Hepatocyte (in vitro differentiated cells): ENCODE measurements at places on chromosomes 7 and 10.

DNA sequence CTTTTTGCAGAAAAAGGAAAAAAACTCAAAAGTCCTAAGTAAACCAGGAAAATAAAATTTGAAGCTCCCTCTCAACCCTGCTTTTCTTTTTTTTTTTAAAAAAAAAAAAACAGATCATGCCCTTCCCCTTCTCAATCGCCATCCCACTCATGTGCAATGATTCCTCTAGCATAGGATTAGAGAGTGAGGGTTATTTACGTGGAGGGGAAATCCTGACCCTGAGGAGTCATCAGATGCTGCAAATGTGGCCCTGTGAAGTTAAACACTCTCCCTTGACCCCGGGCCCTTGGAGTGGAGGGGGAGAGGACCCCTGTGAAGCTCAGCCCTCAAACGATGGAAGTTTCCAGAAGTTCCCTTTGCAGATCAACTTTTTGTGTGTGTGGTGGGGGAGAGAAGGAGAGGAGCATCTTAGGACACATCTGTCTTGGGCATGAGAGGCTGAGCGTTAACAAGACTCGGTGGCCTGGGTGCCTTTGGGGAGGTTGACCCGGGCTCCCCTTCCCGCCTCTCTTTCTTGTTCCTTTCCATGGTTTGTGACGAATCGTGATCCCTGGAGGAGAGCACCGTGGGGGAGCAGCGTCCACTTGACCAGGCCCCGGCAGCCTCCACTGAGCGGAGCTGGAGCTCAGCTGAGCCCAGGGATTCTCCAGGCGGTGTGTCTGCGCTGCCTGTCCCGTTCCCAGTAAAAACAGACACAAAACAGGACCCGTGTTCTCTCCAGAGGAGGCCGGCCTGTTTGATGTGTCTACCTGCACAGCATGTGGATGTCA, 1.5 kb upstream of the SHH start:
- DNase-seq, result no peak

DNA sequence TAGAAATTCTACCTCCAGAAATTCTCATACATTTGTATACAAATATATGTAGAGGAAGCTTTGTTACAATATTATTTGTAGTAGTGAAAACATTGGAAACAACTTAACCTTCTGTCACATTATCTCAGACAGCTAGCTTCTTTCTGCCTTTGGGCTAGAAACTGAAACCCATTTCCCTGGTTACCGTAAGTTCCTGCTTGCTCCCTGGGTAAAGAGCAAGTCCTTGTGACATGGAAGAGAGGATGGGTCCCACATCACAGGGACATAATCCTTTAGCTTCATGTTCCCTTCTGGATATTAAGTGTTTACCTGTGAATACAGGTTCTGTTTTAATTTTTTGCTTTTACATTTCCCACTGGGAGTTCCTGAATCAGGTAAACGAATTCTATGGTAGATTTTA, 41.8 kb downstream of the KLHDC10 start:
- DNase-seq, result no peak

DNA sequence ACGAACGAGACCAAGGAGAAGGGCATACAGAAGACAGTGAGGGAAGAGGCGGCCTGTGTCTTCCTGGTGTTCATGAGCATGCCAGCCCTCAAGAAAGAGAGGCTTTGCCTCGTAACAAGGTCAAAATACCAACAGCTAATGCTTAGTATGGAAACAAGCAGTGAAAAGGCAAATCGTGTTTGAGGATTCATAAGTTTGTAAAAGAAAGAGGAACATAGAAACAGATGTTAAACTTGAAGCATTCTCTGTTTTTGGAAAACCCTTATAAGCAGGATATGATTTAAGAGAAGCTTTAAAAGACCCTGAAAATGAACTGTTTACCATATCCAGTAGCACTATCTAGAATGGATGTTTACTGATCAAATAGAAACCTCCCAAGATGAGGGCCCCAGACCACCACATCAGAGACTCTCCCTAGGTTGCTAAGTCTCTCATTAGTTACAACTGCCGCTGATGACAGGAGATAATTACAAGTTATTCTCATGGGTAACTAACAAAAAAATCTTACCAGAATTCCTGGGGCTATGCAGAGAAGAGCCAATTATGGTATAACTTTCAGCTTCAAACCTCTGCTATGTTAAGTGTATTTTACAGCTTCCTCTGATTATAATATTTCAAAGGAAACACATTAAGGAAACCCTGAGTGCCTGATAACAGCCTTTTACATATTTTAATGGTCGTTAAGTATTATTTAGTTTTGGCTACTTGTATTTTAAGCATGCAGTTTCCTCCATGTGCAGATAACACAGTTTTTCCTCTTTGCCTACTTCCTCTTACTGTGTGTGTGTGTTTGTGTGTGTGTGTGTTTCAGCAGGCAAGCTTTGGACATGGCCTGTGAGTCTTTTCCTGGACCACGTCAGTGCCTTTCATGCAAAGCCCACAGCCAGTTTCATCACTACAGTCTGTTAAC, 17.9 kb downstream of the JCAD start:
- DNase-seq, result no peak

GRCh38 chr7:102451371-102452054, 13.2 kb downstream of the ALKBH4 start:
- peak; percentile 38 for DNase-seq

DNA sequence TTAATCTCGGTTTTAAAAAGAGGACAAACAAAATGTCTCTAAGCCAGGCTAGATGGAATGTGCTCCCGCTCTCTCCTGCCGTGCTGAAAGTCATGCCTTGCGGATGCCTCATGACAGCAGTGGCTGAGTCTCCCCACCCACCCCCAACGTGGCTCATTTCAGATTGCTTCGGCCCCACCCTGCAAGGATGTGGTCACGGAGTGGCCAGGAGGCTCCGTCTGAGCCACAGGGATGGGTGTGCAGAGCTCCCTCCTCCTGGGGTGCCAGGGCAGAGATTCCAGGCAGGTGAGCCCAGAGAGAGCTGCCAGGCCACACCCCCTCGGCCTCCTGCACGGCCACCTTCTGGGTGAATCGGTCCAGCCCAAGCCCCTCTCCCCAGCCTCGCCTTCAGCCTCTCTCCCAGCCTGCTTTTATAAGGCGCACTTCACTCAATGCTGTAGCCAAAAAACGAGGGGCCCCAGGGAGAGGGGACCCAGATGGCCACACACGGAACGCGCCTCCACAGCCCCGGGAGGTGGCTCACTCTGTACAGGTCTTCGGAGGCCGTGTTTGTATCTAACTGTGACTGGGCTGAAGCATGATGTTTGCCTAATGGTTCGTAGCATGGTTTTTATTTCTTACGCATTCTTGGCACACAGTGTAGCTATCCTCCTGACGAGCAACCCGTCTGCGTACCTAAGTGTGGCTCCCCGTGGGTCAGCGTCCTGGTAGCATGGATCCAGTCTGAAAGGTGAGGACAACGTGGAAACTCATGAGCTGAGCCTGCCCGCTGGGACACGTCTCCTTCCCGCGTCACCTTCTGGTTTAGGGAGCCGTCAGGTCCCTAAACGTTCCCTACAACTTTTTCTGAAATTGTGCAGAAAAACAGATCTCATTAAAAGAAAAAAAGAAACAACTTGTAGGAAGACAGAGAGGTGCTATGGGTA, 413.8 kb upstream of the FOXK1 start:
- DNase-seq, result no peak

DNA sequence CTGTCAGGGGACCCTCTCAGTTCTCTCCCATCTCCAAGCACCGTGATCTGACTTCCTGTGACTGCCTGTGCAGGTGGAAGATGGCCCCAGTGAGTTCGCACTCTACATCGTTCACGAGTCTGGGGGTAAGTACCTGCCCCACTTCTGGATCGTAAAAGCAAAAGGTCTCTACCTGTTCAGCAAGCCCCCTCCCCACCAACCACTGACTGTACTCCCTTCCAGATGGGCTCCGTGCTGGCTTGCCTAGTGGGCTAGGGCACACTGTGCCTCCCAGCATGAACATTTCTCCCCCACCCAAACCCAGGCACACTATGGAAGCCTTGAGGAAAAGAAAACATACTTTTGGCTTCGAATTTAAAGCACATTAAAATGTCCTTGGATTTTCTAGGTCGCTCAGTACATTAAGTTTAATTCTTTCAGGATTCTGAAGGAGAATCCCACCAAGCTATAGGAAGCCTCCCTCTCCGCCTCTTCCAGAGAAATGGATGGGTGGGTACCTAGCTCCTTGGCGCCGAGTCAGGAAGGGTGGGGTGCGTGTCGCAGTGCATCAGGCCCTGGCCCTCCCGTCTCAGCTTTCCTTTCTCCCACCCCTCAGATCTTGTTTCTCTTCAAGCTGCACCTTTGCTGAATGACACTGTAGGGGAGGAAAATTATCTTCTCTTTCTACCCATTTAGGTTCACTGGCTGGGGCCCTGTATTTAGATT, 11.0 kb upstream of the ZNF22 start:
- no peak for DNase-seq

DNA sequence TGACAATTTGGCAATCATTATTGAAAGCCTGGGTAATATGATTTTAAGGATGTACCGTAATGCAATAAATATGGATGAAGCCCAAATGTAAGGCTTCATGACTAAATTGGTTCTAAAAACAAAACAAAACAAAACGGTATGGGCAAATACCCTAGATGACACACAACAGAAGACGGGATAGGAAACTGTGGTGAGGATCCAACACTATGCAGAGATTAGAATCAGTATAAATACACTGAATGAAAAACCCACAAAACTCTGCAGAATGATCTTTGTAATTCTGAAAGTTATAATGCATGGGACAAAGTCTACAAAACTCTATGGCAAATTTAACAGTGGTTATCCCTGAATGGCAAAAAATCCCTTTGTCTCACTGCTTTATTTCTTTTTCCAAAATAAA, 57.6 kb downstream of the MALSU1 start:
- DNase-seq, result no peak

DNA sequence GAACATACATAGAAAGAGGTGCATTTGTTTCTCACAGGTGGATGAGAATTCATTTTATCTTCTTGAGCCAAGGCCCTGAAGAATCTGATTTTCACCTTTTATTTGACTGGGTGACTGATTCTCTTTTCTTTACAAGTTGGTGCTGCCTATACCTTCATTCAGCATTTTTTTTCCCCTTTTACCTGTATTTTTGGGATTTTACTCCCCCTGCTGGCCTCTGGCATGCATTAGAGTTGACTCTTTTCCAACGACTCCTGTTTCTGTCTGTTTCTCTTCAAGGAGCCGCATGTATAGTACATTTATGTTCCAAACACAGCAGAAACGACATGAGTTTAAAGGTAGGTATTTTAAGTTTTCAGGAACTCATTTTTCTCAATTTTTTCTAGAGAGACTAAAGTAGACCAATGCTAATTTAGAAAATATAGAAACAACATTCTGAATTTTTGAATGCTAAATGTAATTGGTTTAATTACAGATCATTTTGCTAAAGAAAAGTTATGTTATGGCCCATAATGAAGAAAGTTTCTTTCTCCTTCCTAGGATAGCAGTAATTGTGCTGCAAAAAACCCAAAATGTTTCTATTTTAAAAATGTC, 149.8 kb upstream of the HDAC9 start:
- peak; percentile 73 for DNase-seq

DNA sequence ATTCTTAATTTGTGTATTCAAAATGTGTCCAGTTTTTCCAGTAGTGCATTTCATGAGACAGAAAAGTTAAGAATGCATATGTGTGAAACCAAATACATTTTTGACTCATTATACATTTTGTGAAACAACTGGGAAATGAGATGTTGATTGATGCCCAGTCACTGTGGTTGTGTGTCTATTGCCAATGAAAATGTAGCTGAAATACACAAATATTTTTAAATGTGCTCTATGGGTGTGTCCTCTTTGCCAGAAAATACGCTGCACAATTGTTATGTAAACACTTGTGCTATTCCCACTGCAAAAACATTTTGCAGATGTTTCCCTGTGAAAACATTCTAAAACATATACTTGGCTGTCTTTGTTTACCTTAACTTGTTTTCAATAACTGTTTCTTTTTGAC, 395.2 kb downstream of the TFEC start:
- no peak for DNase-seq

DNA sequence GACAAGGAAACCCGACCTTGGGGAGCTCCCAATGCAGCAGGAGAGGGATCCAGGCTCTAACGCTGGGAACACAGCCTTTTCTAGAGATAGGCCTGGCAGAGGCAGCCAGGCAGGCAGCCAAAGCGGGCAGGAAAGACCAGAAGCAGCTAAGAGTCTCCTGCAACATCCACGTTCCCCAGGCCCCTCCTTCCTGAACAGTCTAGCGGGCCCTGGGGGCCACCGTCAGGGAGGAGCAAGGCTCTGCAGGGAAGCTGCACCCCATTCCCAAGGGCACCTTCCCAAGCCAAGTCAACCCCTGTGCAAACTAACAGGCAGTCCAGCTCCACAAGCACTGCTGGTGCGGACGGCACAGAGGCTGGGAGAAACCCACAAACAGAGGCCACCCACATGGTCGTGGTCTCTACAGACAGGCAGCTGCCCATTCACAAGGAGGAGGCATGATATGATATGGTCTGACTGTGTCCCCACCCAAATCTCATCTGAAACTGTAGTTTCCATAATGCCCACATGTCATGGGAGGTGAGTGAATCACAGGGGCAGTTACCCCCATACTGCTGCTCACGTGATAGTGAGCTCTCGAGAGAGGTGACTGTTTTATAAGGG, 115.7 kb downstream of the MAD1L1 start:
- DNase-seq, result peak; percentile 46

GRCh38 chr7:98287486-98287959, 6.0 kb downstream of the BRI3 start:
- peak; percentile 77 for DNase-seq

DNA sequence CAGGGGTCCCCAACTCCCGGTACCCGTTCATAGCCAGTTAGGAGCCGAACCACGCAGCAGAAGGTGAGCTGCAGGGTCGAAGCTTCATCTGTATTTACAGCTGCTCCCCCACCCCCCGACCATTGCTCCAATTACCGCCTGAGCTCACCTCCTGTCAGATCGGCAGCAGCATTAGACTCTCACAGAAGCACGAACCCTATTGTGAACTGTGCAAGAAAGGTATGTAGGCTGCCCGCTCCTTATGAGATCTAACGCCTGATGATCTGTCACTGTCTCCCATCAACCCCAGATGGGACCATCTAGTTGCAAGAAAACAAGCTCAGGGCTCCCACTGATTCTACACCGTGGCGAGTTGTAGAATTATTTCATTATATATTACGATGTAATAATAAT, 14.6 kb upstream of the AZGP1 start:
- DNase-seq, result no peak

DNA sequence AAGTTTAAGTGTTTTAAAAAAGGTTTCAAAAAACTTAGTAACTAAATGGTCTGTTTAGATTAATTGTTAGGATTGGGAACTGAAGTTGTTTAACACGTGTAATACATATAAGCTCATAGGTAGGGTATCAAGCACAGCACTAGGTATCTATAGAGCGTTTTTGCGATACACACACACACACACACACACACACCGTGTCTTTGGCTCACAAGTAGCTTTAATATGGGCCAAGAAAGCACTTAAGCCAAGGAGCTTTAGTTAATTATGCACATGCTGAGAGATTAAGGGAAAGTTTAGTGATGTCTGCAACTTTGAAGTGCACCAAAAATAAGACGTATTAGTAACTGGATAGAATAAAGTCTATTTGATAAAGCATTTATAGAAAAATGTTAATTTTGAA, 93.8 kb upstream of the CNTNAP2 start:
- no peak for DNase-seq
